ENCODE measurements at places on chromosomes 6 and 20. TPM values are rescaled to one million over a fixed set of nuclear protein-coding genes. Genes with fewer than 3 reads are reported as not detected.

DNA sequence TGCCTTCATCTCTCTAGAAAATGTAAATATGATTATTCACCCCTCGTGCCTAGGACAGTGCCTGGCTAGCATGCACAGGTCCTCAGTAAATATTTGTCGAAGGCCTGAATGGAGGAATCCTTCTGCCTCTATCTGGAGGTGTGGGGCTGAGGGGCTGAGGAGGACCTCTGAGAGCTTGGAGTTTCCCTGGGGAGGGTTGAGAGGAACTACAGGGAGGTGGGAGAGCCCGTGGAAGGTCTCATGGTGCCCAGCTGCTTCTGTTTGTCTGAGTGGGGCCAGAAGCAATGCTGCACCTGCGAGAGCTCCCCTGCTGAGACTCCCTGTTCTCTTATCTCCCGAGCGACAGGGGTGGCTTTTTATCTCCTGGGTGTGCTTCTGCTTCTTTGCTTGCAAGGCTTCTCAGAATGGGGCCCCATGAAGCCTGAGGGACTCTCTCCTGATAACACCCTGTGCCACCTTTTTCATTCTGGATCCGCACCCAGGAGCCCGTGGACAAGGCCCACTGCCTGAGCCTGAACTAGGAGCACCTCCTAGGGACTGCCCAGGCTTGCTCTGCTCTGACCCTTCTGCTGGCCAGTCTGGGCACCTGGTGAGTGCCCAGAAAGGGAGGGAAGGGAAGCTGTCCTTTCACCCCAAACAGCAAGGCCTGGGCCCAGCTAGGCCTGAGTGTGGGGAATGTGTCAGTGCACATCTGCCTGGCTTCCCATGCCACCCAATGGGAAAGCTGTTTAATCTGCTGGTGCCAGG is 2.4 kb downstream of the SLC29A1 start:
- no peak for DNase-seq

GRCh38 chr6:110233770-110234374 is 53.6 kb downstream of the CDC40 start:
- no peak for DNase-seq

DNA sequence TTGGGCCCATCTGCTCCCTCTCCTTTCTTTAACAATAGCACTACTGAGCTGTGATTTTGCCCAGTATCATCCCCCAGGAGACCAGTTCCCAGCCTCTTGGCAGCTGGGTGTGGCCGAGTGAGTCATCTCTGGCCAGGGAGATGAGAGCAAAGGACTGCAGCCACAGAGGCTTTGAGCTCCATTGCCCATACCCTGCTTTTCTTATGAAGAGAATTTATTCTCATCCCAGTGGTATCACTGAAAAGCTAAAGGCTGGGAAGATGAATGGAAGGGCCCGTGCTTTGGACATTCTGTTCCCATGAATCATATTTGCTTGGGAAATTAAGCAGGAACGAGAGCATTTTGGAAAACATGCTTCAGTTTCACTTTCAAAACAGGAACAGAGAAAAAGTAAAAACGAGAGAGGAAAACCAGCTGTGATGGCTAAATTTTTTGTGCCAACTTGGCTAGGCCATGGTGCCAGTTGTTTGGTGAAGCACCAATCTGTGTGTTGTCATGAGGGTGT is 14.9 kb downstream of the CST3 start:
- no peak for DNase-seq

- DNase-seq: no peak
These were observed 46.0 kb downstream of the PCNA start for GRCh38 chr20:5073660-5074231.

GRCh38 chr6:154411076-154411475 is 54.5 kb upstream of the IPCEF1 start:
- no peak for DNase-seq

DNA sequence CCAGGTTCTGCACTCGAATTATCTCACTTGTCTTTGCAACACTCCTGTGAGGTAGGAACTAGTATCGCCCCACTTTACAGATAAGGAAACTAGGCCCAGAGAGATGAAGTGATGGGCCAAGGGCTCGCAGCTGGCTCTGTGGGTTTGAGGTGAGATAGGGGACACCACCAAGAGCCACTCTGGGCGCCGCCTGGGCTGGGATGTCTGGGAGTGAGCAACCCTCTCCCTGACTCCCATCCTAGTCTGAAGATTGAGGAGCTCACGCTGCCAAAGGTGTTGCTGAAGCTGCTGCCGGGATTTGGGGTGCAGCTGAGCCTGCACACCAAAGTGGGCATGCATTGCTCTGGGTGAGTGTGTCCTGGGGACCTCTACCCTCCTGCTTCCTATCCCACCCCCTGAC is 5.4 kb downstream of the BPIFB3 start:
- no peak for DNase-seq

- peak; percentile 31 for DNase-seq
These were observed 32.4 kb upstream of the FAM184A start for GRCh38 chr6:119110601-119111548.

DNA sequence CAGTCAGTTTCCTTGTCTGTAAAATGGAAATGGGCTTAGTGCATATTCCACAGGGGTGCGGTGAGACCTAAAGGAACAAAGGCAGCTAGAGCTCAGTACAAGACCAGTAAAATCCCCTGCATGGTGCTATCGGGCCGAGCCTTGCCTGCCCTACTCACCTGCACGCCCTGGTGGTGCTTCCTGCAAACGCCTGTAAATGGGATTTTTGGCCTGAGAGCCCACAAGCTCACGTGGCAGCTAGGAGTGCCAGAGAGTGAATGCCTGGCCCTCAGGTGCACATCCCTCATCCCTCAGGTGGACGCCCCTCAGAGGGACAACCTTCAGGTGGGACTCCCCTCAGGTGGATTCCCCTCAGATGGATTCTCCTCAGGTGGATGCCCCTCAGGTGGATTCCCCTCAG is 48.0 kb upstream of the VSX1 start:
- DNase-seq: no peak

DNA sequence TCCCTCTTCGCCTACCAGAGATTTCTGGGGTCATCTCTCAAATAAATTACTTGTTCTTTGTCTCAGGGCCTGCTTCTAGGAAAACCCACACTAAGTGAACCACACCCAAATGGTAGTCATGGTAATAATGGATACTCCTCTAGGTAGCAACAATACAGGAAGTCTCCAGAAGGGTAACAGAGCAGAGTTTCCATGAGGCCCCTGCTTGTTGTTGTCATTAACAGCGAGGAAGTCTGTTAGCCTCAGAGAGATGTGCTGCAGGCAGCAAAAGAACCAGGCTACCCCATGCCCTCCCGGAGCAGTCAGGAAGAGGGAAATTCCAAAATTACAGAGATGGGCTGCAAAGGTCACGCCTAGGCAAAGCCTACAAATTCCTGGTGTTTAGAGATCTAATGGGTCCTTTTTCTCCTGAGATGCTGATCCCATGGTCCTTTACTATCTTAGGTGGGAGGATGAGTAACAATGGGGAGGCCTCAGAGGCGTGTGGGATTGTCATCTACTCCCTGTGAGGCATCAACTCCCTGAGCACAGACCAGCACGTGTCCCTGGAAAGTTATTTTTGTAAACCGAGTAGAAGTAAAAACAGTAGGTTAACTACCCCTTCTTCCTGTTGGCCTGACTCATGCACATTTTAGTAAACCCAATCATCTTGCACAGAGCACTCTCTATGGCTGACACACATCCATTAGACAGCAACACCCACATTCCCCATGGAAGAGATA is 10.1 kb downstream of the ISM1 start:
- peak; percentile 36 for DNase-seq

- no peak for DNase-seq
These were observed 17.0 kb upstream of the PRL start for GRCh38 chr6:22313796-22314195.

DNA sequence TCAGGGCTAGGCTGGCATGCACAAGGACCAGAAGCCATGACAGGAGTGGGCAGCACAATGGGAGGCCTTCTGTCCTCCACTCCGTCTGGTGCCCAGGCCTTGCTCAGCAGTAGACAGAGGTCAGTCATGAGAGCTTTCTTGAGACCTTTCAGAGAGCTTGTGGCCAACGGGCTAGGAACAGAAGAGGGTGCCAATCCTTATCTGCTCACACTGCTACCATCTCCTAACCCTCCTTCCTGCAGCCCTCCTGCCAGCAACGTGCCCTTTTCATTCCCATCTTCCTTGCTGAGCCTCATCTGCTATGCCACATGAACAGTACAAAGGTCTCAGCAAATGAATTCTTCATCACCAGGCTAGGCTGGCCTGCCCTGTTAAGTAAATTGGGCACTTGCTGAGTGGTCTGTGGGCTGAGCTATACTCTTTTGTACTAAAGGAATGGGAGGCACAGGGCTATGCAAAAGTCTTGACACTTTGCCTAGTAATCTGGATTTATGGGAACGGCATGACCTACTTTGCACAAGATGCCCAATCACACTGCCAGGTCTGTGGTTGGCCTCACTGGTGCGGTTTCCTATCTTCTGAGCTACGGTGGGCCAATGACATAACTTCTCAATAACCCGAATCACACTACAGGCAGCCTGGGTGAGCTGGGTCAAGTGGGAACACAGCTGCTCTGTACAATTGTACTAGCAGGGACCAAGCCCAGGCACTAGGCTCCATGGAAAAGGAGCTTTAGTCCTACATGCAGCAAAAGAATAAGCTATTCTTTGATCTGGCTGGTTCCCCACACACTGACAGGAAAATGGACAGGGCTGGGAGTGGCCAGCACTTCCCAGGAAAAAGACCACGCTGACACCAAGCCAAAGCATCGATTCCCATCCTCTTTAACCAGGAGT is 47.8 kb downstream of the ELOVL5 start:
- no peak for DNase-seq

DNA sequence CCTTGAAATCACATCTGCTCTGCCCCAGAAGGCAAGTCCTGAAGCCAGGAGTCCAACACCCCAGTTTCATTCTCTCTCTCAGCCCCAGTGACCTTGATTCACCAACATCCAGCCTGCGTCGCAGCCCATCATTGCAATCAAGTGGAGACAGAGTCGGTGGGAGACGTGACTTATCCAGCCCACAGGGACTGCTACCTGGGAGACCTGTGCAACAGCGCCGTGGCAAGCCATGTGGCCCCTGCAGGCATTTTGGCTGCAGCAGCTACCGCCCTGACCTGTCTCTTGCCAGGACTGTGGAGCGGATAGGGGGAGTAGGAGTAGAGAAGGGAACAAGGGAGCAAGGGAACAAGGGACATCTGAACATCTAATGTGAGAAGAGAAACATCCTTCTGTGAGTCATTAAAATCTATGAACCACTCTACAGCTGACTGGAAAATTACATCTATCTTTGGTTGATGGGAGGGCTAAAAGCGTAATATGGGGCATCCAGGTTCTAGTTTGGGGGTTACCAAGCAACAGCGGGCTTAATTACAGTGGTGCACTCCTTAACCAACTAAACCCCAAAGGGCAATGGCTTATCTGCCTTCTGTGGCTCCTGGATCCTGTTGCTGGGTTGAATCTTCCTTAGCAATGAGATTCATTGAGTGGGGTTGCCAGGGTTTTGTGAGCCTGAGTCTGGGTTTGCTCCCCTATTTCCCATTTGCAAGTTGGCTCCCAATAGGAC is 2.5 kb downstream of the LY6G6D start:
- no peak for DNase-seq

DNA sequence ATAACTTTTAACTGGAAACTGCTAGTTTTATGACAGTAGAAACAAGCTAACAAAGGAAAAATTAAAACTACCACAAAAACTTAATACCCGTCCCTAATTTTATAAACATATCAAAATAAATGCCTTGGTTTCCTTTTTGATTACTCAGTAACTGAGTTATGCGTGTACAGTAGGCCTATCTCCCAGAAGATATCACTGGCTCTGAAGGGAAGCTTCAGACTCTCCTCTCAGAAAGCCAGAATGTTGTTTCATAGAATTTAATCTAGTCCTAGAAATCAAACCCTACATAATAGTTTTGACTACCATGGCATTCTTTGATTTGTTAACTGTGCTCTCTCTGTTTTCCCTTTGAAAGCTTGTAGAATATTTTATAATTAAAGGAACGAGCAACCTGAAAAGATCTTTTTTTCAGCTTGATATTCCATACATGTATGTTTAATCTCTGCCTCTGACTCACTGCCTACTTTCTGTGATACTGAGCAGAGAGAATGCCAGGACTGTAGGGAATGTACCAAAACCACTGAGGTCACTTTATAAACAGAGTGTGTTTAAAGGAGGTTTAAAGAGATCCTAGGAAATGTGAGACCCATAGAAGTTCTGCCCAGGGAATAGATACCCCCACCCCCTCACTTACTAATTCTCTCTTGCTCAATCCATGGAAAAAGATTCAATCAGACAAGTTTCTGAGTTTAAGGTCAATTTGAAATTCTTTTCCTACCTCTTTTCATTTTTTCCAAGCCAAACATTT is 311.5 kb downstream of the HDGFL1 start:
- DNase-seq: no peak

- no peak for DNase-seq
These were observed 5.3 kb downstream of the BNIP5 start for GRCh38 chr6:36331381-36331780.

- DNase-seq: no peak
These were observed 19.8 kb upstream of the VSTM2L start for GRCh38 chr20:37882961-37883712.

DNA sequence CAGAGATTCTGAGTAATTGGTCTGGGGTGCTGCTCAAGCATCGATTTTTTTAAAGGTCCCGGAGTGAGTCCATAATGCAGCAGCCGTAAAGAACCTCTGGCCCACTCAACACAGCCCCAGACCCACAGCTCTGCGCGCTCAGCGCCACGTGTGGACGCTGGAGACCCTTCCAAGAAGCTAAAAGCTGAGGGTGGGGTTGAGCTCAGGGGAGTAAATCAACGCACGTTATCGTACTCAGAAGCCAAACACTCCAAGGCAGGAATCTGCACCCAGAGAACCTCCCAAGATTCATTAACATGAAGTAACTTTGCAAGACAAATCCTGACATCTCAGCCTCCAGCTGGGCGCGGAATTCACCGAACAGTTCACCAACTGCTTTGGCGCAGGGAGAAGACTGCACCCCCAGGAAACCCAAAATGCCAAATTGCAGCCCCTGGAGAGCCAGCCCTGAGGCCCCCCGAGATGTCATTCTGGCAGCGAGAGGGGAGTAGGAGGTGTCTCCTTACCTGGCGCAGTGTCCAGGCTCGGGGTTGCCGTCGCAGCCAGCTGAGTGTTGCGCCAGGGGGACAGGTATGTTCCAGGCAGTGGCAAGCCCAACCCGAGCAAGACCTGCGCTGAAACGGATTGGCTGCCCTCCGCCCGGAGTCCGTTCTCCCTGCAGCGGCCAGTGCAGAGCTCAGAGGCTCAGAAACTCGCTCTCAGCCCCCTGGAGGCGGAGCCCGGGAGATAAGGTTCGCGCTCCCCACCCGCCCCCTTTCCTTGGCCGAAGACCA is at the start of gene COL21A1:
COL21A1 (minus strand) TSS at position 700 of the 773 bp plus-strand sequence. CDS start 64,962 bp downstream, outside the sequence.
- no peak for DNase-seq

DNA sequence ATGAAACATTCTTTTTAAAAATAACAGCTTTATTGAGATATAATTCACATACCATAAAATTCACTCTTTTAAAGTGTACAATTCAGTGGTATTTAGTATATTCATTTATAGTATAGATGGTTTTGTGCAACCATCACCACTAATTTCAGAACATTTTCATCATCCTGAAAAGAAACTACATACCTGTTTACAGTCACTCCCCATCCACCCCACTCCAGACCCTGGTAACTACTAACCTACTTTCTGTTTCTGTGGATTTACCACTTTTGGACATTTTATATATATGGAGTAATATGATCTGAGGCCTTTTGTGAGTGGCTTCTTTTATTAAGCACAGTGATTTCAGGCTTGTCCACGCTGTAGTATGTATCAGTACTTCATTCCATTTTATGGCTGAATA is 2.5 kb upstream of the TMEM217 start:
- no peak for DNase-seq

Gene PIM1
- total RNA-seq: 182 TPM

Gene TAP1
- total RNA-seq: 284 TPM

Gene PNPLA1
- not detected for total RNA-seq

Gene MOG
- total RNA-seq: not detected

Gene MOCS3
- total RNA-seq: 6.2 TPM

Gene GPSM3
- 82.5 TPM for total RNA-seq

Gene CST7
- 127 TPM for total RNA-seq
